ENCODE measurements at places on chromosomes 12 and 14. TPM values are rescaled to one million over a fixed set of nuclear protein-coding genes. Genes with fewer than 3 reads are reported as not detected.

DNA sequence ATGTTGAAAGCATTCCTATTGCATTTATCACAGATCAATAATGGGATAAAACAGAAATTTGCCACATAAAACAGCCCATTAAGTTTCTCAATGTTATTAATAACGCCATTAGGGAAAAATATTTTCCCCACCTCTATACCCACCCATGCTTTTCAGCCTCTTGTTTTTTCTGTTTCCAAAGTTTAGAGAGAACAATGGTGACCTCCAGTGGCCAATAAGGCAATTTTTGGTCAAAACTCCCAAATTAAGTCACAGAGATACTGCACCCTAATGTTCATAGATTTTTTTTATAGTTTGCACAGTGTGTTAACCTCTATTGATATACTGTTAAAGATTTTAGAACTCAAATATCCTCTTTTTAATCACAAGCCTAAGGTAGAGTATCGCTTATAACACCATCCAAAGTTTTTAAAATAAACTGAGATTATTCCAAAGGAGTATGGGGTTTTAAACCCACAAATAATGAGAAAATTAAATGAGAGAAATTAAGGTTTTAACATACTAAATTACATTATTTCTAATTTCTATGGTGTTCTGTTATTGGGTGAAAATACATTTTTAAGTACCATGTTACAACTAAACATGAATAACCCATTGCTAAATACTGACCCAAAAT, 184.7 kb upstream of the DCN start:
- DNase-seq: no peak

- no peak for DNase-seq
Measured at GRCh38 chr12:55932551-55932910, 1.6 kb downstream of the DGKA start.

- DNase-seq: no peak
Measured at GRCh38 chr12:121839993-121840761, 18.5 kb downstream of the HPD start.

DNA sequence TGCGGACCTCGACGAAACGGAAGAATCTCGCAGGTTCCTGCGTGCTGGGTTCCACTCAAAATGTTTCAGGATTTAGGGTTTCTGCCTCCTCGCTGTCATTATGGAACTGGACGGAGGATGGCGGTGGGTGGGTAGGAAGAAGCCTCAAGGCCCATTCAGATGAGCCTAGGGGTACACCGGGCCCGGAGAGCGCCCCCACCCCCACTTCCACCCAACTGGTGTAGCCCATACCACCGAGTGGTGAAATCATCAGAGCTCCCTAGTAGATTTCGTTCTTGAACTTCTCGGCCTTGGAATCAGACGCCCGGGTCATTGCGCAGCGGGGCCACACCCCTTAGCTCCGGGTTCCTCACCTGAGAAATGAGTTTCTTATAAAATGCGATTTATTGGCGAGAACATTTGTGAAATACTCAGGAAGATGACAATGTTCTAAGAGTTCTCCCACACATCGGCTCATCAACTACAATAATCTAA, 13.3 kb upstream of the TBX3 start:
- DNase-seq: no peak

- DNase-seq: no peak
Measured at GRCh38 chr12:63905544-63905943, 61.0 kb downstream of the SRGAP1 start.

DNA sequence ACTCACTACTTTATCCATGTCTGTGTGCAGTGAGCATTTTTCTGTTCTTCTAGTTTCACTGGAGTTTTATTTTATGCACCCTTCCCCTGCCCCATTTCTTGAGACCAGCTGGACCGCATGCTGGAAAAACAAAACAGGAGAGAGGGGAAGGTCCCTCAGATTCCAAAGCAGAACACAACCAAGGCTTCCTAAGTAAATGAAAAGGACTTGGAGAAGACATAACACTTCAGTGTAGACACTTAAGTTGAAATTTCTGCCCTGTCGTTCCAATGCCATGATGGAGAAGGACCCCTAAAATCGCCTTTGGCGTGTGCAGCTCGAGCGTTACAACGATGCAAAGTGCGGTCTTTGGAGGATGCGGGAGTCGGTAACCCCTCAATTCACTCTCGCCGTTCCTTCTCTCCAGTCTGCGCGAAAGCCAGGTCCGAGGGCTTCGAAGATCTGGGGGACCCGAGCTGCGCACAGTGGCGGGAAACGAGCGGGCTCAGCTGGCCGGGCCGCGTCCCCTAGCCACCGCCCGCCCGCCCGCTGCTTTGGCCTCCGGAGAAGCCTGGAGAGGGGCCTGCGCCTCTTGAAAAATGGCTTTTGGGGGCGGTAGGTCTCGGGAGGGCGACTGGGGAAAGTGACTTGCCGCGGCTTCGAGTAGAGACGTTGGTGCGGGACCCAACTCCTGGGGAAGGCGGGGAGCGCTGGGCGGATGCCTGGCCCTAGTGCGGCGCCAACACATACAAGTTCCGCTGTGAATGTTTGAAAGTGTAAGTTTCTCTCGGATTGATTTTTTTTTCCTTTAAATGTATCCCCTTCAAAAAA, 11.2 kb upstream of the HOXC13 start:
- DNase-seq: no peak

REM2 gene
- not detected for total RNA-seq

Data from right atrium auricular region (tissue), 2 donors.